ENCODE measurements at places on chromosomes 6 and 20.

GRCh38 chr6:105990151-105990550, 96.0 kb upstream of the PRDM1 start:
- no peak for DNase-seq

- DNase-seq, result no peak
These were observed 21.5 kb downstream of the PKIB start for GRCh38 chr6:122631571-122632249.

GRCh38 chr6:156396791-156397418, 380.3 kb upstream of the ARID1B start:
- DNase-seq, result peak; percentile 4

DNA sequence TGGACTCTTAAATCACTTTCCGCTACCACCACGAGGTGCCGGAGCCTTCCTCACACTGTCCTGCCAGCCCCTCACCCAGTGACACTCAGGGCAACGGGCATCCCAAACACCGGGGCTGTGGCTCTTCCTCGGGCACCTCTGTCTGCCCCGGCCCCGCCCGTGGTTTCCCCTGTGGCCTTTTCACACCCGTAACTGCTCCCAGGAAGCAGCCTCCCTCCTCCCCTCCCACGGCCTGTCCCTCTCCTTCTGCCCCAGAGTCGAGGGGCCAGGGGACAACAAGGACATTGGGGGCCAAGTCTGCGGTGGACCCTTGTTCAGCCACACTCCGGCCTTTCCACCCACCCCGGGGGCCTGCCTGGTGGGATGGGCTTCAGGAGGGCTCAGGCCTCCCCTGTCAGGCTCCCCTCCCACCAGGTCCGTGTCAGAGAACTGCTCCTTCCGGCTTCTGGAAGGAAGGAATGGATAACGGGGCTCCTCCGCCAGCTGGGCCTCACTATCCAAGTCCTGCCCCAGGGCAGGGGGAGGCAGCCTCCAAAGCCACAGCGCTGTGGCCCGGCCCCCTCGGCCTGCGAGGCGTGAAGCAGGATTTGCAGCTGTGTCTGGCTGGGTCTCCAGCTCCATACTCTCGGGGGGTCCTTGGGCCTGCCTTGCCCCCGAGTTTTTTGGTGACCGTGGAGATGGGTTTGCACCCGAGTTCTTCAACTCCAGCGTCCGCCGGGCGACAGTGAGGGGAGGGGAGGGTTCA, 54.7 kb upstream of the CHRNA4 start:
- no peak for DNase-seq

DNA sequence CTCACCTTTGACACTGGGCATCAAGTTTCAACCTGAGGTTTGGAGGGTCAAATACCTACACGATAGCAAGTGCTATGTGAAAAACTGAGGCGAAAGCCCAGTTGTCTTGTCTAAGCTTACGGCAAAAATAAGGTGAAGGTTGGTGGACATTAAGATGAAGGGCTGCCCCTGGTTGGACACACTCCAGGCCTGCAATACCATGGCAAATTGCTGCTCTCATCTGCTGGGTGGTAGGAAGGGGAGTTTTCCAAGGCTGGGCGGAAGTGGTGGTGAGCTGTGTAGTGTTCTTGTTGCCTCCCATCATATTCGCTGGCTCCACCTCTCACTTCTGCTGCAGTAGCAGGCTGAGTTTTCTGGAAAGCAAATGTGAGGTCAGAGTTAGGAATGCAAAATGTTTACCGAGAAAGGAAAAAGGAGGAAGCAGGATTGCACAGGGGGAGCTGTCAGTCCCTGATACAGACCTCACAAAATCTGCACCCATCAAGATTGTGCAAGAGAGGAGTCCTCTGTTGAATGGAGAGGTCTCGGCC, 33.7 kb downstream of the SCP2D1 start:
- no peak for DNase-seq

DNA sequence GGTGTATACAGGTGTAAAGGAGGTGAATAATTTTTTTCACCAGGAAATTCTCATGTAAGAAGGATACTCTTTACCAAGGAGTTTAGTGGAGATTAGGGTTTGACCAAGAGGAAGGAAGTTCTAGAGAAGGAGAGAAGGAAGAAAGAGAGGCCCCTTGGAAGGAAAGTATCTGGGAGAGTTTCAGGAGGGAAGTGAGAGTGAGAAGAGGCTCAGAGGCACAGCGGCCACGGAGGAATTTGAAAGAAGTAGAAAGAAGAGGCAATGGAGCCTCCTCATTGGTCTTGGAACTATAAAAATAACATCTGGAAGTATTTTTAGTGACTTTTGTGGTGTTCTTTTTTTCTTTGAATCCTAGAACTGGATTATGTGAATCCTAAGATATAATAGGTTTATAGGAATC, 50.8 kb upstream of the MCUR1 start:
- DNase-seq, result no peak

- DNase-seq, result no peak
These were observed 16.4 kb upstream of the FNDC1 start for GRCh38 chr6:159152782-159153181.

Data from activated CD4-positive, alpha-beta T cell treated with anti-CD3 and anti-CD28 coated beads, Interleukin-2, Interleukin-6, amounts not matched to agents 100 ng/mL and 50 ng/mL, durations not matched to agents 16 hours and 8 hours (primary cell).